ENCODE measurements at places on chromosomes 12 and 14.

DNA sequence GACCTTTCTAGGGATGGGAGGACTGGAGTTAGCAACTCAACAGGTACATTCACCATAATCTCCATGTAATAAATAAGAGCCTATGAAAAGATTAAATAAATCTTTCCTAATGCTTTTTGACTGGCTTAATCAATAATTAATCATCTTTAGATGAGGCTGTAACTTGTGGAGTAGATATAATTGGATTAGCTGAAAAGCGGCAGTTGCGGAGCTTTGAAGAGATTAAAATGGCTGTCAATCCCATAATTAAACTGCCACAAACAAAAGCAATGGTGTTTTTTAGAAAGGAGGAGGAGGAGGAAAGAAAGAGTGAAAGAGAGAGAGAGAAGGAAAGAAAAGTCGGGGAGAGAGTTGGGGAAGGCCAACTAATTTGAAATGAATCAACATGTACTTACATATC, 70.7 kb upstream of the TMEM263 start:
- no peak for DNase-seq

DNA sequence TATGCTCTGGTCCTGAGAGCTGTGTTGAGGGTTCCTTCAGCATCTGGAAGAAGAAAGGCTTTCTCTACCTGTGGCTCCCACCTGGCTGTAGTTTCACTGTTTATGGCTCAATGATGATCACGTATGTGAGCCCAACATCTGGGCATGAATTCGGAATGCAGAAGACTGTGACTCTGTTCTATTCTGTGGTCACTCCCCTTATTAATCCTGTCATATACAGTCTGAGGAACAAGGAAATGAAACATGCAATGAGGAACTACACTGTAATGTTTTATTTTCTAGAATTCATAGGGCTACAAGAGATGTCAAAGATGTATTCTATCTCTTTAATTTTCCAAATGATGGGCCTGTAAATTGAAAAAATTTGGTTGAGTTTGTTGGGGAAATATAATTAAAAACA, 10.8 kb upstream of the OR11G2 start:
- no peak for DNase-seq

DNA sequence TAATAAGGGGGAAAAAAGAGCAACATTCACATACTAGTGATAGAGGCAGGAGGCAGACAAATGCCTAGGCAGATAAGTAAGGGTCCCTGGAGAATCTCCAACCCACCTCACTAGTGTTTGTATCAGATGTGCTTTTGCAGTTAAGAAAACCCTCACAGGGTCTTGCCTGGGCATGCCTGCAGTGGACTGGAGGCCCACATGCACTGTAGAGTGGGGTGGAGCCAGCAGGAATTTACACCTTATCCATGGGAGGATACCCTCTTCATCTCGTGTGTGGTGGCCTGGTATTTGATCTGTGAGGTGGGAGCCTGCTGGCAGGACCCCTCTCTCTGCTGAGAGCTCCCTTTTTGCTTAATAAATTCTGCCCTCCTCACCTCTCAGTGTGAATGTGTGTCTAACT, 238.0 kb upstream of the SLC16A7 start:
- DNase-seq: no peak

GRCh38 chr12:2265461-2266167, 212.8 kb downstream of the CACNA1C start:
- no peak for DNase-seq

DNA sequence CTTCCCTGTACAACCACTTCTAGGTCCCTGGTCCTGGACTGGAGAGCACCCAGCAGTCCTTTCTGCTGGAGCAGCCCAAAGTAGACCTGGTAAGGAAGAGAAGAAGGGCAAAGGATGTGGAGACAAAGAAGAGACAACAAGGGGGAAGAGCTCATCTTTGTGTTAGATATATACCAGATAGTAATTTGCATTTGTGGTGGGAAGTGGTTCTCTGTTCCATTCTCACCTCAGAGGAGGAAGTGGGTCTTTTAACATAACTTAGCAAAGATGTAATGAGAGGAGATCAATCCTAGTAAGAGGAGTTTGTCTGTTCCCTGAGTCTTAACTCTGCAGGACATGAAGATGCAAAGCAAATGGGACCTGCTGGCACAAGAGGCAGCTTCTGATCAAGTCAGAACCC, 8.0 kb downstream of the CCDC198 start:
- no peak for DNase-seq

GRCh38 chr14:47675466-47676314, at the start of gene MDGA2:
TSS of gene MDGA2 (minus strand) at chr14:47675605.
- peak; percentile 61 for DNase-seq

GRCh38 chr14:36113341-36113740, 63.2 kb downstream of the PTCSC3 start:
- no peak for DNase-seq

GRCh38 chr12:122998316-122998715, 17.8 kb downstream of the ARL6IP4 start:
- no peak for DNase-seq

DNA sequence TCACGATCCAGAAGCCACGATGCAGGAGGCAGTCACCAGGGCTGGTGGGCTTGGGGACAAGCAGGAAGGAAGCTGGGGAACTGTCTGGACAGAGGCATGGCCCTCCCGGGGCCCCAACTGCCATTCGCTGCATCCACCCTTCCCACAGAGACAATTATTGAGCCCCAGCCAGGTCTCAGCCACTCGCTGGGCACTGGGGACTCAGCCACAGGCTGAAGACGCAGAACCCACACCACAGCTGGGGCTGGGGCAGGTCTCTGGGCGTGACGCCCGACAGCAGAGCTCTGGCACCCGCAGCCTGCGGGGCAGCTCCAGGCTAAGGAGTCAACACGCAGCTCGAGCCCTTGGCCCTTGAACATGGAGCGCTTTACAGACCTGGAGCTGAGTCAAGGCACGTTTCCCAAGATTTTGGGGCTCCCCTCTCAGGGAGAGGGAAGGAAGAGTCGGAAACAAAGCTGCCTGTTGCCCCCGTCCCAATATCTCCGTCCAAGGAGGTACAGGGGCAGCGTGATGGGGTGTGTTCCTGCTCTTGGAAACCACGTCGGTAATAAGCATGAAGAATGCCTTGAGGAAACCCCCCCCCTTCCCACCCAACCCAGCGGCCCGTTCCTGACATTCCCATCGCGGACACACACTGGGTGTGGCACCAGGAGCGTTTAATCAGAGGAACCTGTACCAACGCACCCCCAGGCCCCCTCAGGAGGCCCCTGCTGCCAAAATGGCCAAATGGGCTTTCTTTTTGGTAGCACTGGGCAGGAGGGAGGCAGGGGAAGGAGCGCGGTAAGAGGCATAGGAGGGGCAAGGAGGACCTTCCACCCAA, 6.7 kb downstream of the RIMBP2 start:
- no peak for DNase-seq

DNA sequence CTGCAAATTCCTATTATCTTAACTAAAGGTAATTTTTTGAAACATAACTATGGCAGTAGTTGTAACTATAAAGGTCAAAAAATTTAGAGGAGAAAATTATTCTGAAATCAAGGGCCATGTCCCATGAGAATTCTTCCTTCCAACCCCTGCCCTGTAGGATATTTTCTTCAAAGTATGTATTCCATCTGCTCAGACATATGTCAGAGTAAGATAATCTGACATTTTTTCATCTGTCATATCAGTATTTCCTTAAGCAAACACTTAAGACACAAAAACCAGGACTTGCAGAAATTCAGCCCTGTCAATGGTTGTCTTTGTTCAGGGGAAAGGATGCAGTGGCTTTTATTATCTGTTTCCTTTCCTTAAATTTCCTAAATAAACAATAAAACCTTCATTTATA, 36.3 kb downstream of the ACSS3 start:
- no peak for DNase-seq

DNA sequence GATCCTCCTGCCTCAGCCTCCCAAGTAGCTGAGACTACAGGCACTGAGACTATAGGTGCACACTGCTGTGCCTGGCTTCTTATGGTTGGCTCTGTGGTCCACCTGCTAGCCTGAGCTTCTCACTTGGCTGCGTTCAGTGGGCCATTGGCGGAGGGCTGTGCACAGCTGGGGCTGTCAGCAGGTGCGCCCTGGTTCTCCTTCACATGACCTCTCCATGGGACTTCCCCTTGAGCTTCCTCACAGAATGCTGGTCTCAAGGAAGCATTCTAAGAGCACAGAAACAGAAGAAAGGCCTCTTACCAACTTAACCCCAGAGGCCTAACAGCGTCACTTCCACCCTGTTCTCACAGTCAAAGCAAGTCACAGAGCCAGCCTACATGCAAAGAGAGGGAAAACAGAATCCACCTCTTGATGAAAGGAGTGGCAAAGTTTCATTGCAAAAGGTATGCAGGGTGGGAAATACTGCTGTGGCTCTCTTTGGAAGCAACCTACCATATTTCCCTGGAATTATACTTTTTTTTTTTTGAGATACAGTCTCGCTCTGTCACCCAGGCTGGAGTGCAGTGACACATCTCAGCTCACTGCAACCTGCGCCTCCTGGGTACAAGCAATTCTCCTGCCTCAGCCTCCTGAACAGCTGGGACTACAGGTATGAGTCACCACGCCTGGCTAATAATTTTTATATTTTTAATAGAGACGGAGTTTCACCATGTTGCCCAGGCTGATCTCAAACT, 9.3 kb downstream of the RILPL2 start:
- DNase-seq: no peak

- no peak for DNase-seq
Observed at GRCh38 chr12:102342281-102343006, 137.9 kb downstream of the IGF1 start.

DNA sequence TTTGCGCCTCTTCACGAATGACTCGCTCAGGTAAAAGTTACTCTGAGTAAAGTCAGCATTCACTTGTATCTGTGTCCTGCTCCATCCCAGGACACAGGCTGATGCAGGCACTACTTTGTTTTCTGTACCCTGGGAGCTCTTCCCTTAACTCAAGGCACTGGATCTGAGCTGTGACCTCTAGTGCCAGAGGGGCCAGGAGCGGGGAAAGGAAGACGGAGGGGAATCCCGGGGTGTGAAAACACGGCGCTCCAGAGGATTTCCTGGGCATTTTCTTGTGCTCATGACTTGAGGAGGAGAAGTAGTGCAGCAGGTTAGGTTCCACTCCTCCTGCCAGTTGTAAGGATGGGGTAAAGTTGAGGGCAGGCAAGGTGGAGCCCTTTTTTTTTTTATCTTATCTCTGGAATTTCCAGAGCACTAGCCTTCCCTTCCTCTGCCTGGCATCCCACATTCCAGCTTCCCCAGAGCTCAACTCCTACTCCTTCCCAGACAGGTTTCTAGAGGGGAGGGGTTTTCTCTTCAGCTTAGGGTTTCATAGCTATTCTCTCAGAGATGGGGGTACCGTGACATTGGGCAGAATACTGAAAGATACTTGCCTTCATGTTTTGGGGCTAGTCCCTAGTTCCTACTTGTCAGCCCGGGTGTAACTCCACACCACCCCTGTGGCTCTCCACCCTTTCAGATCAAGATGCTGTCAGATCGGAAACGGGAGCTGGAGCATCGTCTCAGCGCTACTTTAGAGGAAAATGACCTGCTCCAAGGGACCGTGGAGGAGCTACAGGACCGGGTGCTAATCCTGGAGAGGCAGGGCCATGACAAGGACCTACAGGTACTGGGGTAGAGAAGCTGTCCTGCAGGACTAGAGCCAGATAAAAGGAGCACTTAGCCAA, 52.3 kb downstream of the RAB35 start:
- DNase-seq: no peak

GRCh38 chr12:81378601-81379285, 300.9 kb downstream of the ACSS3 start:
- DNase-seq: no peak

DNA sequence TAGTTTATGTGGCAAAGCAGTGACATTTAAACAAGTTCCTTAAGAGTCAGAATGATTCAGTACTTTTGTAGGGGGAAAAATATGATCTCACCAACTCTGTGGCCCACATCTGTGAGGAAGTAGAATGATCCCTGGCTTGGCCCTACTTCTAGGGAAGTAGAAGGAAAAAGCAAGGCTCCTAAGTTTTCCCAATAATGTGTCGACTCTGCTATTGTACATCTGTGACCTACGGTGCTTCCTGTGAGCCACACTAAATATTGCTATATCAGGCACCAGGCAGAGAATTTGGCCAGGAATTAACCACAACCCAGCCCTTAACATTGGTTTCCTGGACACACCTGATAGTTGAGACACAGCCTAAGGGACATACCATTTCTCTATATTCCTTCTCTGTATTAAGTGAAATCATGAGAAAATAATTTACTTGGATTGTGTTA, 9.3 kb upstream of the NID2 start:
- no peak for DNase-seq

- no peak for DNase-seq
Observed at GRCh38 chr12:18583655-18584054, 154.2 kb downstream of the PLCZ1 start.

DNA sequence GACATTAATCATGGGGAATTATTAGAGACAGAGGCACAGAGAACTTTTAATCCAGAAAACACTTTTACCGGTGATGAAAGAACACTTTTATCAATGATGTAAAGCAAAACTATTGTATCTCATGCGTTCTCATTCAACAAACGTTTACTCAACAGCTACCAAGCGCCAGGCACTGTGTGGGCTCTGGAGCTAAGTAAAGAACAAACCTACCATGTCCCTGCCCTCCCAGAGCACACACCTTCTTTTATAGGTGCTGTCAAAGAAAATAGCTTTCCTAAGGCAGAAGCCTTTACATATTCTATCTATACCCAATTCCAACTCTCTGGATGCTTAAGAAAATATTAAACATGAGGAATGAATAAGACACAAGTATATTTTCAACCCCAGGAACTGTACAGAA, 91.1 kb downstream of the FOXN3 start:
- no peak for DNase-seq

Data from neural crest cell (in vitro differentiated cells).